Tibial nerve (tissue), 4 donors: ENCODE measurements at places on chromosomes 2 and 18. TPM values are rescaled to one million over a fixed set of nuclear protein-coding genes. Genes with fewer than 3 reads are reported as not detected.
A peak's percentile ranks its signal among the peaks of the same experiment; 100 is the strongest.

The RNU2-63P gene
- total RNA-seq = not detected

The MEP1B gene
- total RNA-seq = not detected

The NOSTRIN gene
- 22.8 TPM for total RNA-seq

The UCN gene
- 18.4 TPM for total RNA-seq

The DCC gene
- not detected for total RNA-seq

The ANO7 gene
- total RNA-seq = 0.42 TPM

The VWA3B gene
- total RNA-seq = 2.5 TPM

The CMPK2 gene
- total RNA-seq = 4.5 TPM

The DYNC1I2 gene
- 116 TPM for total RNA-seq

The HRH4 gene
- total RNA-seq = not detected

The PAX3 gene
- not detected for total RNA-seq

DNA sequence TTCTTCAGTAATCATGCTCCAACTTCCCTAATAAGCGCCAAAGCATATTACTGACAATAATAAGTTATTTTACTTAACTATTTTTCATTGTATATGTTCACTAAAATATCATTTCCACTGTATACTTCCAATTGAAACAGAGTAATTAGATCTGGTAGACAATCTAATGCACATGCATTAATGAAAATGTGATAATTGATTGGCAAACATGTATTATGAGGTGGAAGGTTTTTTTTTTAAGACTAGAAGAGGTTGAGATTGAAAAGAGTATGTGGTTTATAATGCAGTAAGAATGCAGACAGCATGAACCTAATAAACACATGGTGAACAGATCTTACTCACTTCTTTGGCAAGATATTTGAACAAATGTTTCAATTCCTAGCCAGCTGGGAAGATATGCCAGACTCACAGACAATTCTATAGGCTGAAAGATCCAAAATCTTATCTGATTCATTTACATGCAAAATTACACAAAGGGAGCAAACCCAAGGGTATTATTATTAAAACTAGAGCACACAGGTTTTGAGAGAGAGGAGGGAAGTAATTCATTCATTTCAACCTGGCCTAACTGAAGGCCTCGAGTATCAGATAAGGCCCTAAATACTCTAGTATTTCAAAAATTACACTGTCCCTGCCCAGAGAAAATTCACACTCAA is 2.8 kb downstream of the NCKAP1 start:
- peaks cover 41% of the 10 kb centered on the region for H3K4me1 ChIP-seq
- no peak for DNase-seq
- no peaks in the 10 kb centered on the region for H3K27me3 ChIP-seq
- no peaks in the 10 kb centered on the region for H3K36me3 ChIP-seq
- H3K27ac ChIP-seq = peak overlapping the region; percentile 96

DNA sequence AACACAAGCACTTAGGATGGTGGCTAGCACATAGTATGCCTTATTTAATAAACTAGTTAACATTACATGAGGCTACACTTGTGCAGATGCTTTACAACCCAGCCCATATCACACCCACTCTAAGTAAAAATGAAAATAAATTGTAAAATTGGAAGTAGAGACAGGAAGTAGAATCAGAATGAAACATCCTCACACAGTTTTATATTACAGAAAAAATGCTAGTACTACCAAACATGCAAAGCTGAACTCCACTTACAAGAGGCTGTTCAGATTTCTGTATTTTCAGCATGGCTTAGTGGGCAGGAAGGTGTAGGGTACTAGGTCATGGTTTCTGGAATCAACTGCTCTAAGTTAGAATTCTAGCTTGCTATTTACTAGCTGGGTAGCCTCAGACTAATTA is 18.2 kb upstream of the CRIM1 start:
- H3K4me1 ChIP-seq = no peaks in the 10 kb centered on the region
- no peaks in the 10 kb centered on the region for H3K36me3 ChIP-seq
- no peaks in the 10 kb centered on the region for H3K27me3 ChIP-seq
- H3K4me3 ChIP-seq = no peak overlapping the region
- no peak overlapping the region for H3K27ac ChIP-seq

DNA sequence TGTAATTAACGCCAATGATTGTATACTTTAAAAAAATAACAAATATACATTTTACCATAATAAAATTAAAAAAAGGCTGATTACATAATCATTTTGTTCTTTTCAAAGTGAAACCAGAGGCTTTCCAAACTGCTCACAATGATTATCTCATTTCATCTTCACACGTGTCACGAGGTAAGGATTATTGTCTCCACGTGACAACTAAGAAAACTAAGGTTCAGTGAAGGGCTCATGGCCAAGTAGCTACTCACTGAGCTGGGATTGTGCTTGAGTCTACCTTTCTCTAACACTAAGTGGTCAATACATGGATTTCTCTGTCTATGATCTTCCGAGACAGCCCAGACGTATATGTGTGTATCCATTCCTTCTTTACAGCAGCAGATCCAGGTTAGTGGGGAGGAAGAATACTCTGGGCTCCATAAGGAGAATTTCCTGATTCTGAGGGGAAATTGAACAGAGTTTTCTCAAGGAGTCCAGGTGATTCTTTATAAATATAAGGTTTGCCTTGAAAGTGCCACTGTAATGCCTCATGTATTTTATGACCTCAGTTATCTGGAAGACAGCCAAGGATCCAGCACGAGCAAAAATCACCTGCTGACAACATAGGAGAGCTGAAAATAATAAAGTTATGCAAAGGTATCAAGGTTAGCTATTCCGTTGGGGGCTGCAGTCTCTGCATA is 25.6 kb upstream of the ACSL3 start:
- no peaks in the 10 kb centered on the region for H3K4me1 ChIP-seq
- H3K4me3 ChIP-seq = no peak overlapping the region
- no peaks in the 10 kb centered on the region for H3K27me3 ChIP-seq

DNA sequence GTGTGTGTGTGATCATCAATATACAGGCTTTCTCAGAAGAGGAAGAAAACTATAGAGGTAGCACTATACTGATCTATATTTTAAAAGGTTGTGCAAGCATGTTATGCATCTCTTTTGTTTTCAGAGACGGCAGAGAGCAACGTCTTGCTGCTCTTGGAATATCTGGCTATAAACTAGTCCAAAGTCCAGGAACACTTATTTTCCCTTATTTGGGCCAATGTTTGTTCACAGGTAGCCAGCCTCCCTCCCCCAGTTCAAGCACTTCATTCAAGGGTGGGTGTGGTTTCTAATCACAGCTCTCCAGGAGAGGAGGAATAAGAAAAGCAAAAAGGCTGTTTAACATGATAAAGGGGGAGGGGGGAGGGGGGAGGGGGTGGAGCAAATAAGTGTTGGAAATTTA is 4.2 kb downstream of the FZD5 start:
- no peak overlapping the region for H3K27ac ChIP-seq
- no peak for DNase-seq
- peaks cover 29% of the 10 kb centered on the region for H3K4me1 ChIP-seq
- H3K4me3 ChIP-seq = no peak overlapping the region
- no peaks in the 10 kb centered on the region for H3K27me3 ChIP-seq

DNA sequence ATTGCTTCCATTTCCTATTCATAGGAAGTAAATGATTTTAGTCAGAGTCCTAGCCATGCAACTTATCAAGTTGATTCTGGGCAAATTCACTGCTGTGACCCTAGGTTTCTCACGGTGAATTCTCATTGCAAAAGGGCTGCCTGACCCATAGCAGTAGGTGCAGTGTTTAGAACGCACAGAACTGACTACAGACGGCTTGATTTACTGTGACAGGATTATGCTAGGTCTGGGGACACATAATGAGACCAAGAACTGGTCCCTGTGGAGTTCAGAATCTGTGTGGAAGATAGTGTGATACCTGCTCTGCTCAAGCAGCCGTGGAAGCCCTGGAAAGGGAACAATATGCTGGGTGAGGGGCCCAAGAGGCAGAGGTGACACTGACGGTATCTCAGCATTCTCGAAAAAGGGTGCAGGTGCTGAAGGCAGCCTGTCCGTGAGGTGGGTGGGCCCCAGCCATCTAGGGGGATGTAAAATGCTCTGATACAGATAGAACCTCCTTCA is 46.4 kb downstream of the ABCG8 start:
- no peak overlapping the region for H3K27ac ChIP-seq
- no peaks in the 10 kb centered on the region for H3K36me3 ChIP-seq
- H3K27me3 ChIP-seq = no peaks in the 10 kb centered on the region
- no peak overlapping the region for H3K4me3 ChIP-seq

DNA sequence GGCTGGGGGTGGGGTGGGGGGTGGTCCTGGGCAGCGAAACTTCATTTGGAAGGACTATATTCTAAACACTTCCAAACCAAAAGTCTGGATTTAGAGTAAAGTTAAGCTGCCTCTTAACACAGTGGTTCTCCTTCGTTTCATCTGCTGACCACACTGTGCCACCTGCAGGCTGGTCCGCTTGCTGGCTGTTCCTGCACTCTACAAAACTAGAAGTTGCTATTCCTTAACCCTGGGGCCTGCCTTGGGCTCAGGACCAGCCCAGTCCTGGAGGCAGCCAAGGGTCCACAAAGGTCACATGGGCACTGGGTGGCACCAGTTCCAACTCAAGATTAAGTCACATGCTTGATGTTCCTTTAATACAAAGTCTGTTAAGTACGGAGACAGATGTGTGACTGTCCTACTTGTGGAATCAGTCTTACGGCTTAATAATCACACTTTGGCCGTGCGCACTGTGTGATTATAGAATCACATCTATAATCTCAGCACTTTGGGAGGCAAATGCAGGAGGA is 195.4 kb downstream of the FAM210A start:
- H3K4me1 ChIP-seq = peaks cover 4% of the 10 kb centered on the region
- DNase-seq = peak; percentile 73
- peak overlapping the region; percentile 61 for H3K27ac ChIP-seq
- H3K36me3 ChIP-seq = no peaks in the 10 kb centered on the region

- H3K27me3 ChIP-seq = no peaks in the 10 kb centered on the region
- no peaks in the 10 kb centered on the region for H3K4me1 ChIP-seq
- no peak overlapping the region for H3K4me3 ChIP-seq
- no peak overlapping the region for H3K27ac ChIP-seq
- H3K36me3 ChIP-seq = peaks cover 6% of the 10 kb centered on the region
- DNase-seq = no peak
Observed at GRCh38 chr18:79299711-79300110, 96.0 kb upstream of the NFATC1 start.

DNA sequence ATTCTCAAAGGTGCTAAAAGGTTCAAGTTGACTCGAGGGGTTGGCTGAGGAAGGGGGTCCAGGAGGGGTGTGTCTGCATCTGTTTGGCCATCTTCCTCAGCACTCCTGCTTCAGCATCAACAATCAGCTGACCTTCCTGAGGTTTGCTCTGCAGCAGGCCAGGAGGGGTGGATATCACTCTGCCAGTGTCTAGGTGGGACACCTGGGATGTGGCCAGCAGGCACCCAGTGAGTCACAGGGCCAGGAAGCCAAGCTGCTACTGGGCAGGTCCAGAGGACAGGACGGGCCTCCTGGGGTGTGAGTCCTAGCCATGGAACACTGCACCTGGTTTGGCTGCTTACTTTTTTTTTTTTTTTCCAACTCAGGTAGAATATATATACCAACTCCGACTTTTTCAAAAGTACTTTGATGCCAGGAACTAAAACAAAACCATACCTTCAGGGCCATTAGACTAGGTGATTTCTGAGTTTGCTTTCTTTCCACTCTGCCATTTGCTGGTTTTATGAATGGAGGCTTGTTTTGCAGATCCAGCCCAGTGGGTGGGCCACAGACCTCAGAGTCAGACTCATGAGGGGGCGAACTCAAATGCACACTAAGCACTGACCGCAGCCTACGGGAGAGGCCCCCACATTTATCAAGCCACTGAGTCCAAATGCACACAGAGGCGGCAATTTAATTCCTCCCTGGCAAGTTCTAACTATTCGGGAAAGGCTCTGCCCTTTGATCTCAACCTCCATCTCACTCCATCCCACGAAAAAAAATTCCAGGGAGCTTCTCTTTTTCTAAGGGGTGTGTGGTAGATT is 76.0 kb downstream of the UXS1 start:
- H3K4me1 ChIP-seq = peaks cover 26% of the 10 kb centered on the region
- H3K27me3 ChIP-seq = no peaks in the 10 kb centered on the region
- H3K27ac ChIP-seq = no peak overlapping the region
- no peak overlapping the region for H3K4me3 ChIP-seq
- peaks cover 5% of the 10 kb centered on the region for H3K36me3 ChIP-seq

DNA sequence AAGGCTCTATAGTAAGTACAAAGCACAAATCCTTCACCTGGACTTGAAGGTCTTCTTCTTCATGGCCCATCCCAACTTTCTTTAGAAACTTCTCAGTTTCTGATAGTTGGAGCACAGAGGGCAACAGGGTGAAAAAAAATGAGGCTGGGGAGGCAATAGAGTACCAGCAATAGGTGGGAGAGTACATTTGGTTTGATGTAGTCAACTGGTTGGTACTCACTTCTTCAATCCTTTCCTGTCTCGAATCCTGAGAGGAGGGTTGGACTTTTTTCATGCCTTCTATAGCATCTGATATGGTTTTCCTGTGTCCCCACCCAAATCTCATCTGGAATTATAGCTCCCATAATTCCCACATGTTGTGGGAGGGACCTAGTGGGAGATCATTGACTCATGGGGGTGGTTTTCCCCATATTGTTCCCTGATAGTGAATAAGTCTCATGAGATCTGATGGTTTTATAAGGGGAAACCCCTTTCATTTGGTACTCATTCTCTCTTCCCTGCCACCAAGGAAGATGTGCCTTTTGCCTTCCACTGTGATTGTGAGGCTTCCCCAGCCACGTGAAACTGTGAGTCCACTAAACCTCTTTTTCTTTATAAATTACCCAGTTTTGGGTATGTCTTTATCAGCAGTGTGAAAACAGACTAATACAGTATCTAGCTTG is 75.9 kb upstream of the LCLAT1 start:
- no peak for DNase-seq
- H3K36me3 ChIP-seq = no peaks in the 10 kb centered on the region
- H3K4me3 ChIP-seq = no peak overlapping the region
- no peak overlapping the region for H3K27ac ChIP-seq
- H3K4me1 ChIP-seq = no peaks in the 10 kb centered on the region
